NCI-H187 treated with DMSO at 0.1 percent for 48 hours (cell line): ENCODE measurements at places on chromosomes 5 and 9.

- DNase-seq: no peak
Measured at GRCh38 chr5:157596487-157596886, 20.9 kb upstream of the ADAM19 start.

- no peak for DNase-seq
Measured at GRCh38 chr9:35972093-35972492, 14.1 kb upstream of the OR2S2 start.

DNA sequence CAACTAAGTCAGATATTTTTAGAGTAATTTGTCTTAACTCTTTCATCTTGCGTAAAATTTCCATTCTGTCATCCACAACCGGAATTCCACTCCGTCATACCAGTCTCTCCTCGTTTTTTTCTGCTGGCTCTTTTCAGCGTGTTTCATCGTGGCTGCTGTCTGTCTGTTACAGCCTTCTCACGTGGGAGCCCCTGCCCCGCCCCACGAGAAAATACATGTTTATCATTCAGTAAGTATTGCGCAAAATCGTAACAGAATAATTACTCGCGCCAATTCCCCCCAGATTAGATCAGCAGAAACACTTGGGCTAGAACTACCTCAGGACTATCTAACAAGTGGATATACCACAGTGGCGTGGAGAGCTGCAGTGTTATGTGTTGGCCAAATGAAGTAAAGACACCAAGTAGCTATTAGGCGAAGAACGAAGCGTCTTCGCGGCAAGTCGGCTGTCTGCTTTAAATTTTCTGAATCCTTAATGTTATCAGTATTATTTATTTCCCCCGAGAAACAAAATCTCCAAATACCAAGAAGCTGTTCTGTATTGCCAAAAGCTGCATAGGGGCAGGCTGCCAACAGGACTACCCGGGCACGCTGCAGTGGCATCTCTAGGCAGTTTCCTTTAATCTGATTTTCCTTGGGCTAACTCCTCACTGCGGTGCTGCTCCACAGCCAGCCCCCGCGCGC lies 566 bp upstream of the FOCAD start:
- DNase-seq: no peak

- DNase-seq: no peak
Measured at GRCh38 chr9:105007143-105007542, 79.2 kb upstream of the ABCA1 start.

DNA sequence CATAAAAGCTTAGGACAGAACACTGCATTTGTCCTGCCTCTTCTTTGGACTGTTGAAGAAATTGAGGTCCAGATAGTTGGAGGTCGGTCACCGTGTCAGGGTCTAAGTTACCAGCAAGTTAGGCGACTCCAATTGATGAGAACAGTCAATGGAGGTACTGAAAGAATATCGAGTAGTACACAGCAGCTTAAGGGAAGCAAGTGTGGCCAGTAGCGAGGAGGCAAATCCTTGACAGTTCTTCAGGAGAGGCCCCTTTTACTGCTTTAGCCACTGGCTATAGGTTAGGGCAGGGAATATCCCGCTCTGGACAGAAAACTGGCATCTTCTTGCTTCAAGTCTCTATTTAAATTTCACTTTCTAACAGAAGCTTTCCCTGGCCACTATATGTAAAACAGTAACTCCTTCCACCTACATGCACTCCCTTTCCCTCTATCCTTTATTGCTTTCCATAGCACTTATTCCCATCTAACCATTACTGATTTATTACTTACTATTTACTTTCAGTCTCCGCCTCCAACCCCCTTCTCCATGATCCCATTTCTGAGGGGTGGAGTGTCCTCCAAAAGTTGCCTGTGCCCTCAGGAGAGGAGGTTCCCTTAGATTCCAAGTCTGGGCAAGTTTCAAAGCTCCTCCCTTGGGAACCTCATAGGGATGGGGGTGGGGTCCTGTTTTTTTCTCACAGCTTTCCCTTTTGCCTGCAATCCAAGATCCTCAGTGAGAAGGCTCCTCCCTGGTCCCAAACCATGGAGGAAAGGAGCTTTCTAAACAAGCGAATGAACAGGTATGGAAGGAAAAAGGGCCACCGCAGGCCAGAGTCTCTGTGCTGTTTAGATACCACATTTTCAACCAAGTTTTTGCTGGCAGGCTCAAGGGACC lies 4.1 kb upstream of the PRDM6 start:
- DNase-seq: no peak

DNA sequence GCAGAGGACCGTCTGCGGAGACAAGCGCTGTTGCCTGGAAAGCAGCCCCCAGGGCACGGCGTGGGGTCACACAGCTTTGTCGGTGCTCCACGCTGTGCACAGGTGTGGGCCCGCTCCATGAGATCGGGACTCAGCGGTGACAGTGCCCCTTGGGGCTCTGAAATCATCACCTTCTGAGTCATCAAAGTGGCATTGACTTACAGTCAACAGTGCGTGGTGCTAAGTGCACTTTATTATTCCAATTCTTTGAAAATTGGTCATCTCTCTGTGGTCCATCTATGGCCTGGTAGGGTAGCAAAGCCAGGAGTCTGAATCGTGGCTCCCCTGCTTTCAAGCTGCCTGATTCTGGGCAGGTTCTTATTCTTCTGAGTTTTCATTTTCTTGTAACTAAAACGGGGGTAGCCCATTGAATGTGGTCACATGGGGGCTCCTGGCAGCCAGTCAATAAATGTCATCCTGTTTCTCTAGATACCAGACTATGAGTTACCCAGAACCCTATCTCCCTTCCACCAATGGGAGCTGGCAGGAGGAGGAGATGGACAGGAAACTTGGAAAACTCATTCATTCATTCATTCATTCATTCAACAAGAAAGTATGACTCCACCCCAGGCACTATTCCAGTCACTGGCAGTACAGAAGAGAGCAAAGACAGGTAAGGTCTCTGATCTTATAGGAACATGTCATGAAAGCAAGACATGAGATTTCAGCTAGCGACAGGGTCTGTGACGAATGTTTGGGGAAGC lies 20.3 kb upstream of the UNC5A start:
- no peak for DNase-seq

GRCh38 chr5:125411744-125412560 lies 665.5 kb upstream of the ZNF608 start:
- peak; percentile 45 for DNase-seq
